ENCODE measurements at places on chromosomes 5 and 9.

DNA sequence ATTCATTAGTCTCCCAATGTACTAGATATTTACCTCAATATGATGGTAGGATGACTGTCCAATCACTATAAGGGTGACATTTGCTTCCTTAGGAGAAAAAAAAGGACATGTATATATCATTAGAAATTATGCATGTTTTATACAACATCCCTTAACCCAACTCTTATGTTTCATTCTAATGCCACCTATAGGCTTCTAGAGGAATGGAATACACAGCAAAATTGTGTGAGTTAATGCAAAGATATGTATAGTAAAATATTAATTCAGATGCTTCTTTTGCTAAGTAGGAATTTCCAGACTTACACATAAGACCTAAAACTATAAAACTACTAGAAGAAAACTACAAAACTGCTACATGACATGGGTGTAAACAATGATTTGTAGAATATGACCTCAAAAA is 3.5 kb downstream of the PRXL2C start:
- no peak for DNase-seq

GRCh38 chr5:58871648-58872242 is 288.9 kb downstream of the RAB3C start:
- DNase-seq = no peak

DNA sequence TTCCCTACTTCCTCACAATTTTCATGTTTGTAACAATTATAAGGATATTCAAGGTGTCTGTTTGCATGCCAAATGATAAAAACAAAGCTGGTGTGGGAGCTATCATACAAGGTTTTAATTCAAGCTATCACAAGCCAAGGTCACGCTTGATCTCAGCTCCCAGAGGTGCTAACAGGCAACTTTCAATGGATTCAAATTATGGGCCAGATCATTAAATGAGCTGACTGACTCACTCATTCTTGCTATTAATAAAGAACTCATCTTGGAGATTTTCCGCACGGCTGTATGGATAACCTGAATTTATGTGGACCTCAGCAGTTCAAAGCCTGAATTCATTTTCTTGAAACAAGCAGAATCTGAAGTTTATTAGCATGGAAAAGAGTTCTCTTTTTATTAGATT is 267.3 kb upstream of the CDH6 start:
- no peak for DNase-seq

DNA sequence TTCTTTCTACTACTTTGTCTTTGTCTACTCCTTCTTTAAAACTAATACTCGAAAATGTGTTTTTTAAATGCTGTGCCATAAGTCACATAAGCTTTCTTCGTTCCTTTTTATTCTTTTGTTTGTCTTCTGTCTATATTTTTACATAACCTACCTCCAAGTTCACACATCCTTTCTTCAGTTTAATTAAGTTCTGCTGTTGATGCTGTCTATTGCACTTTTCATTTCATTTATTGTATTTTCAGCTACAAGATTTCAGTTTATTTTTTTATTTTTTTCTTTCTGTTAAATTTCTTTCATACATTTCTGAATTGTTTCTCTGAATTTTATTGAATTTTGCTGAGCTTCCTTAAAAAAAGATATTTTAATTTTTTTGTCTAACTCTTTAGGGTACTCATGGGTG is 878.2 kb downstream of the MAT2B start:
- no peak for DNase-seq

DNA sequence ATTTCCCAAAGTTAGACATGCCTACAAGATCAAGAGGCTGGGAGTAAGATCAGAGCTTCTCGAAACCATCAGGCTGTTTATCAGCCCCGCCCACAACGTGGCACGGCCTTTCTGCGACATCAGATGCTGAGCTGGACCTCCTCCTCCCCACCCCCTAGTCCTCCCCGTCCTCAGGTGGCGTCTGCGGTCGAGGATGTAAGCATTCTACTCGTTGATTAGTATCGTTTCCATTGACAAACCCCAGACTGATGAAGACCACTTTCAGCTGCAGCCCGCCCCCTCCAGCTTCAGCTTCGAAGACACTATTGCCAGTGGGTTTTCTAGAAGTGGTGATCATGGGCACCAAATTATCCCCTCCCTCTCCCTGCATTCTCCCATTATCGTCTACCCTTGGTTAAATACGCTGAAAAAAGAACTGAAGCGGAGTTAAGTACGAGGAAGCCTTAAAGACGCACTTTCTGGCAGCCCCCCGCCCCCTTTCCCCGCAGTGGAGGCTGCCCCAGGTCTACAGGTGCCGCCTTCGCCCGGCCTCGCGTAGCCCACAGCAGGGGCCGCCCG is 1.1 kb downstream of the PPIC start:
- no peak for DNase-seq

- no peak for DNase-seq
These were observed 28.5 kb upstream of the LRRC14B start for GRCh38 chr5:162565-163337.

GRCh38 chr9:90940280-90940679 is 138.7 kb downstream of the SYK start:
- no peak for DNase-seq

DNA sequence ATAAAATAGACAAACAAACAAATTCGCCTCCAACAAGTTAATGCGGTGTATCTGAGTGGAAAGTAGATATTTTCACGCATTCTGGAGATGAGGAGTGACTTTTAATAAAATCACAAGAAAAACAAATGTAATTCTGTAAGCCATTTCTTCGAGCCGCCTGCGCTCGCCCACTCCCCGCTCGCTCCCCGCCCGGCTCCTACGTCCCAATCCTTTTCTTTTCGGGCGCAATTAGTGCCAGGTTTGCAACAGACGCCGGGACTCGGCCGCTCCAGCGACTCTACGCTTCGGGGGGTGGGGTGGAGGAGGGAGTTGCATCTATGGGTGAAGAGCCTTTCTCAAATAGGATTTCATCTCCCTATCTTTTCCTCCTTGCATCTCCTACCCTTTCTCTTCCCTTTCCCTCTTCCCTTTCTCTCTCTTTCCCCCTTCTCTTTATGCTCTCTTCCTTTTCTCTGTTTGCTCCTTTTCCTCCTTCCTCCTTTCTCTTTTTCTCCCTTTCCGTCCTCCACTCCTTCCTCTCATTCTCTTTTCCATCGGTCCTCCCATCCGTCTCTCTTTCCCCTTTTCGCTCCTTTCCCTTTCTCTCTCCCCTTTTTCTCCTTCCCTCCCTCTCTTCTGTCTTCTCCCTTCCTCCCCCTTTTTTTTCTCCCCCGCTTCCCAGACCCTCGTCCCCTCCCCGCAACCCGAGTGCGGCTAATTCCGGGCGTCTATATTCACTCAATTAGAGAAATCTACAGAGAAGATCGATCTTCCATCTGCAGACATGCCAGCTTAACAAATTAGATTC is 6.1 kb upstream of the OTP start:
- no peak for DNase-seq

DNA sequence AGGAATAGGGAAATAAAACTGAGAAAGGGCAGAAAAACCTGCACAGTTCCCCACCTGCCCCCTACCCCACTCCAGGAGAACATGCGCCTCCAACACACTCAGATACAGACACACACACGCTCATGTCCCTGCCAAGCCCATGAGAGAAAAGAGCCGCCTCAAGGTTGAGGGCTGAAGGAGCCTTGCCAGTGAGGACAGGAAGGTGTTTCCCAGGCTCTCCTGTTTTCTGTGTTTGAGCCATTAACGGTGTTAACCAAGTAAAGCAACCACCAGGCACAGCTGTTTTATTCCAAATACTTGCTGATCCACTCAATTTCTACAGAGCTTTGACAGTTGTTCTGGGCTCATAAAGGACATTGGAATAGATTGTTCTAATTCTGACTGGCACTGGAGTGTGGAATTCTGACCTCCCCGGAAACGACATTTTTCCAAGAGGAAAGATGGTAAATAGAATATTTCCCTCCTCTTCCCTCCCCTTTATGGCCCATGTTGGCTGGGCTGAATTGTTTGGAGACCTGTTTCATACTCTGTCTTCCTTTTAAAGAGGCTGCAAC is 238.0 kb downstream of the DMAC1 start:
- no peak for DNase-seq

DNA sequence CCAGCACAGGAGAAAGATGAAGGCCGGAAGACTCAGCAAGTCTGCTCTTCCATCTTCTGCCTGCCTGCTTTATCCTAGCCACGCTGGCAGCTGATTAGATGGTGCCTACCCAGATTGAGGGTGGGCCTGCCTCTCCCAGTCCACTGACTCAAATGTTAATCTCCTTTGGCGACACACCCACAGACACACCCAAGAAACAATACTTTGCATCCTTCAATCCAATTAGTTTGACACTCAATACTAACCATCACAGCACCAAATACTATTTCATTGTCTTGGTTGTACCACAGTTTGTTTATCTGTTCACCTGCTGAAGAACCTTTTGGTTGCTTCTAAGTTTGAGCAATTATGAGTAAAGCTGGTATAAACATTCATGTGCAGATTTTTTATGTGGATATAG is 23.7 kb downstream of the SMIM32 start:
- no peak for DNase-seq

DNA sequence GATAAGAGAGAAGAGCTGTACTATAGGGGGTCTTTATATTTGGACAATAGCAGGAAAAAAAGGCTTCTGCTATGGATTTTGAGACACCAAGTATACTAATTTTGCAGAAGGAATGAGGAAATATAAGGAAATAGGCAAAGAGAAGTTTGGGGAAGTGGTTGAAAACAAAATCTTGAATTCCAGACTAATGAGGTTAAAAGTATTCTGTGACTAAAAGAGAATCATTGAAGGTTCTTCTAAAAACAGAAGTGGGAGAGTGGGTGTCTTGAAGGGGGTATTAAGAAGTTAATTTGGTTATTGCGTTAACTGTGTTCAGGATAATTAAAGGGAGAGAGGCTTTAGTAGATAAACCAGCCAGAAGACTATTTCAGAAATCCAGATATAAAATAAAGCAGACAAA is 148.7 kb downstream of the RFK start:
- no peak for DNase-seq

- DNase-seq = no peak
These were observed 58.5 kb downstream of the KCNIP1 start for GRCh38 chr5:170562166-170562874.

- no peak for DNase-seq
These were observed 111.3 kb upstream of the ABCA1 start for GRCh38 chr9:105039175-105039799.

GRCh38 chr9:16869131-16869881 is 1.2 kb downstream of the BNC2 start:
- DNase-seq = no peak

DNA sequence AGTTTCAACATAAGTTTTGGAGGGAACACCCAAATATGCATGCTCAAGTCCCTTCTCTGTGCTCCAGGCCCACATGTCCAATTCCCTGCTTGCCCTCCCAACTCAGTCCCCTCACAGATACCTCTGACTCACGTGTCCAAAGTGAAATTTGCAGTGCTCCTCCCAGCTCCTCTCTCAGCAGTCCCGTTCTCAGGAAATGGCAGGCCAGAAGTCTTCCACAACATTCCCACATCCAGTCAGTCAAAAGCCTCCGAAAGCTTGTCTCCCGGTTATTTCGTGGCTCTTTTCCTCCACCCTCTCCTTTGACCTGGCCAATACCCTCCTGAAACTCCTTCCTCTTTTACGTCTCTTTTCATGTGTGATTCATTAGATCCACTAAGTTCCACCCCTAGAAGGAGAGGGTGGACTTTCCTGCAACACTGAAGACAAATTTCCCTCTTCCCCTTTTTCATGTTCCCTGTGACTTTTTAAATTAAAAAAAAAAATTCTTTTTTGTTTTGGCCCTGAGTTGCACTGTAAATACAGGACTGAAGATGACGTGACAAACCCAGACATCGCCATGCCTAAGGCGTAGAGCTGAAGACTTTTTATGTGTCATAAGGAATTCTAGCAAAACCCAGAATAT is 12.8 kb upstream of the MGAT1 start:
- DNase-seq = no peak

DNA sequence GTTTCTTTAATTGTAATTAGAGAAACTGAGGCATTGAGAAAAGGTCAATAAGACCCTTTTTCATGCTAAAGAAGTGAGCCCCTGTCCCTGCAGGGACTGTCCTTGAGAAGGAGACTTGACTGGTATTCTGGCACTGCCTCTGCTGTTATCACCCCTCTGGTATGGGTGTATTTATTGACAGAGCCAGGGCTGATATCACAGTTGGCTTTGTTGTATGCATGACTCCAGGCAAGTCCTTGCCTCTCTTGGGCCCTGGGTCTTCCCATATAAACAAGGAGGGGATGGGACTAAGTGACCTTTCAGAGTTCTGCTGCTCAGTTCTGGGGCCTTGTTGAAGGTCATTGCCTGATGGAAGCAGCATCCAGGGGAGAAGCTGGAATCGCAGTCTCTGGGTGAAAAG is 71.8 kb upstream of the PPARGC1B start:
- no peak for DNase-seq

DNA sequence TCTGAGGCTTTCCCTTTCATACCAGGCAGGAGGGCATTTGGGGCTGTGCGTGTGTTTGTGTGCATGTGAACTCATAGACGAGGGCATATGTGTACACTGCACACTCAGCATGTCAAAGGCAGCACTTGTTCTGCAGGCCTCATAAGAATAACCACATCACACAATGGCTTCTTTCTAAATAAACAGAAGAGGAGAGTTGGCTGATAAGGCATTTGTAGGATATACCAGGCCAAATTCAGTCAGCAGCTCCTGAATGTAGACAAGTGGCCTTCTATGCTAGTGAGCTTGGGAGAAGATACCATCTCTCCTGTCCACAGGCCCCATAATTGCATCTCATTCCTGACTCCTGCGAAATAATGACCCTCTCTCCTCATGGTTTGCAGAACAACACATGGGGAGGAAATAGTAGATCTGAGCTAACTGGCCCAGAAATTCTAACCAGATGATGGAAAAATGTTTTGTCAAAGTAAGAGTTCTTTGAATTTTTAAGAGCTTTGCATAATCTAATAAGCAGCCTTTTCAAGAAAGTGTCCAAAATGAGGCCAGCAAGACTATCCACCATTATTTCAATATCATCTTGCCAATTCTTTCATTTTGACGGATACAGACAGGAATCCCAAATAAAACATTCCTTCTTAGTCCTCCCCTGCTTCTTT is 60.5 kb upstream of the GAS1 start:
- no peak for DNase-seq

DNA sequence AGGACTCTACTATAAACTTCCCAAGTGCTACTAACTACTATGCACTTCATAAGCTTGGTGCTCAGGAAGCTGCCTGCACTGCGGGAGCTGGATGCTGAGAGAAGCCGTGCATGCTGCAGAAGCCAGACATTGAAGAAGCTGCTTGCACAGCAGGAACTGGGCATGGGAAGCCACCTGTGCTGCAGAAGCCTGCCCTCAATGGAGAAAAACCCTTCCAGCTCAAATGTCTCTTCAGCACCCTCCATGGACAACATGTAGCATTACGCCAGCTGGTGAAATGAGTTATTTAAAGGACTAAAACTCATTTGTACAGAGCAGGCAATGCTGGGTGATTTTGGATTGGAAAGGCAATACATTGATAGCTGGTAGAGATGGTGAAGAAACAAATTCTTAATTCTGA is 247.2 kb downstream of the KIF4B start:
- DNase-seq = no peak

GRCh38 chr9:20244271-20244670 is 378.0 kb downstream of the MLLT3 start:
- no peak for DNase-seq

GRCh38 chr9:76289042-76289441 is 105.2 kb downstream of the RFK start:
- no peak for DNase-seq

GRCh38 chr9:18106006-18106560 is 367.9 kb upstream of the ADAMTSL1 start:
- no peak for DNase-seq

GRCh38 chr9:35852876-35853865 is 17.0 kb downstream of the OR13J1 start:
- no peak for DNase-seq
